Chondrocyte (in vitro differentiated cells): ENCODE measurements at places on chromosomes 12 and 14.

GRCh38 chr14:101222362-101223070 lies 319.0 kb upstream of the RTL1 start:
- DNase-seq, result no peak

GRCh38 chr14:55107766-55108554 lies 21.1 kb upstream of the LGALS3 start:
- peak; percentile 95 for DNase-seq

DNA sequence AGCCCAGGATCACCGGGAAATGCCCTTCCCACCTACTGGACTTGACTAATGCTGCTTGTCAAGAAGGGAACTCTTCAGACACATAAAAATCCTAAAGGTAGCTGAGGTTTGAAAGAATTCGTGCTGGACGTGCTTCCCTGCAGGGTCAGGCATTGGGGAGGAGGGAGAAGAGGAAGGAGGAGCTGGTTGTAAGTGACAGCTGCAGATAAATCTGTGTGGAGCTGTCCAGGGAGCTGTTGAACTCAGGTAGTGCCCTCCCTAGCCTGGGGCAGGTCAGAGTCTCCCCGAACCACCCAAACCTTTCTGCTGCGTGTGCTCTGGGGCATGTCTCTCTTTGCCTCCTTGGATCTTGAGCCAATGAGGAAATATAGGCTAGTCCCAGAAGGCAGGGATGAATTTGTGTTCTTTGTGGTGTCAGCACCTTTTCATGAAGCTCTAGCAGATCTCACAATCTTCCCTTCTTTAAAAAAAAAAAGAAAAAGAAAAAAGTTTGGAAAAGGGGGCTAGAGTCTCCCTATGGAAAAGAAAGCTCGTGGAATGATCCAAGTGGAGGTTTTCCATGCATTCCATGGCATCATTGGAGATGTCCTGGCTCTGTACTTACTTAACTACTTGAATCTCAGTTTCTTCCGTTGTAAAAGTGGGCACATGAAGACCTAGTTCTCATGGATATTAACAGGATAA lies 23.6 kb upstream of the FOS start:
- no peak for DNase-seq

- DNase-seq, result no peak
These were observed 3.1 kb upstream of the RNASE9 start for GRCh38 chr14:20563971-20564370.

DNA sequence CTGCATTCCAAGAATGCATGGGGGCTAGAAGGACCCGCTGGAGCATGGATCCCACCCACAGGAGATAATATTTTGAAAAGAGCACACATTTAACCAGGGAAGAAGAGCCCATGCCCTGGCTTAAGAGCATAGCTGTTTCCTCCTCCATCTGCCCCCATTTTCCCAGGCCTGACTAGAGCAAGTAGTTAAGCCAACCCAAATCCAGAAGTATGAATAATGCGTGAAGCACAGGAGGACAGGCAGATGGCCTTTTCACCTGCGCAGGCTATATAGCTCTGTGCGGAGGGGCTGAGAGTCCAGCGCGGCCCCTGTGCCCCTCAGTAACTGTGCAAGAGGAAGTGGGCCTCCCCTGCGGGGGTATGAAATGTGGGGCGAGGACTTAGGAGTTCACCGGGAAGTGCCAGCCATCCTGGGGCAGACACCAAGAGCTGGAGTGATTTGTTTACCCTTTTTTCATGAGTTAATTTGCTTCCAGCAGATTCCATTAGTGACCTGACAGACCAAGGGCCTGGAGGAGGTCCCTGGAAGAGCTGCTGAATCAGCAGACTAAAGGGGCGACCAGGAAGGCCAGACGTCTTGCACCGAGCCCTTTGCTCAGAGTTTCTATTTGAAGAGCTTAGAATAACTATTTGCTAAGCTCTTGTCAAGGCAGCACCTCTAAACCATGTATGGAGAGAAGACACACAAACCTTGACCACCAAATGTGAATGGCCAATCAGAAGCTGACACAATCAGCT lies 37.2 kb downstream of the DPF3 start:
- no peak for DNase-seq

DNA sequence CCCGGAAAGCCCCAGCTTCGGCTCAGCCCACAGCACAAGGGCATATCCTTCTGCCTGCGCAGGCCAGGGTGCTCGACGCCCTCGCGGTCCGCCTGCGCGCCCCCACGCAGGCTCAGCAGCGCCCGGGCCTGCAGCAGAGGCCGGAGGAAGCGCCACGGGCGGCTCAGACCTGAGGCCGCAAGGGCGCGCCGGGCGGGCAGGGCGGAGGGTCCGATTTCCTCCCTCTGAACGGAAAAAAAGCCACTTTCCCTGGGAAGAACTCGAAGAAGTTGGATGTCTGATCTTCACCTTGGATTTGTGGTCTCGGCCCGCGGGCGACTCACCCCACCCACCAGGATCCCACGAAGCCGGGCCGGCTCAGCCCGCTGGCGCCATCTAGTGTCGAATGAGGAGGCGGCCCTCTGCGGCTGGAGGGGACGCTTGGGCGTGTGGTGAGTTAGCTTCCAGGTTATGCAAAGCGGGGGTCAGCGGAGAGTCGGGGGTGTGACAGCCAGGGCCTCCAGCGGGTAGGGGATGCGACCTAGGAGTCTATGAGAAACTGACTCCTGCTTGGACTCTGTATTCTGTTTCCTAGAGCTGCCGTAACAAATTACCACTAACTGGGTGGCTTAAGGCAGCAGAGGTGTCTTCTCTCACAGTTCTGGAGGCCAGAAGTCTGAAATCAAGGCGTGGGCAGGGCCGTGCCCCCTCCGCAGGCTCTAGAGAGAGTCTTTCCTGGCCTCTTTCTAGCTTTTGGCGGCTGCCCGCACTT lies 40.0 kb upstream of the SRSF5 start:
- DNase-seq, result no peak

GRCh38 chr12:67068204-67068731 lies 200.9 kb upstream of the CAND1 start:
- no peak for DNase-seq

GRCh38 chr14:62682208-62682607 lies 363.1 kb downstream of the KCNH5 start:
- no peak for DNase-seq

GRCh38 chr14:99163446-99163845 lies 108.6 kb downstream of the BCL11B start:
- no peak for DNase-seq

- no peak for DNase-seq
These were observed 120.7 kb downstream of the AACS start for GRCh38 chr12:125185740-125186470.

- DNase-seq, result no peak
These were observed 21.3 kb downstream of the YBX3 start for GRCh38 chr12:10701843-10702242.
